Sciatic nerve (tissue), 2 donors: ENCODE measurements at places on chromosomes 16 and 17. TPM values are rescaled to one million over a fixed set of nuclear protein-coding genes. Genes with fewer than 3 reads are reported as not detected.

The FA2H gene
- 52.2 TPM for total RNA-seq

The C16orf46 gene
- 2.3 TPM for total RNA-seq

DNA sequence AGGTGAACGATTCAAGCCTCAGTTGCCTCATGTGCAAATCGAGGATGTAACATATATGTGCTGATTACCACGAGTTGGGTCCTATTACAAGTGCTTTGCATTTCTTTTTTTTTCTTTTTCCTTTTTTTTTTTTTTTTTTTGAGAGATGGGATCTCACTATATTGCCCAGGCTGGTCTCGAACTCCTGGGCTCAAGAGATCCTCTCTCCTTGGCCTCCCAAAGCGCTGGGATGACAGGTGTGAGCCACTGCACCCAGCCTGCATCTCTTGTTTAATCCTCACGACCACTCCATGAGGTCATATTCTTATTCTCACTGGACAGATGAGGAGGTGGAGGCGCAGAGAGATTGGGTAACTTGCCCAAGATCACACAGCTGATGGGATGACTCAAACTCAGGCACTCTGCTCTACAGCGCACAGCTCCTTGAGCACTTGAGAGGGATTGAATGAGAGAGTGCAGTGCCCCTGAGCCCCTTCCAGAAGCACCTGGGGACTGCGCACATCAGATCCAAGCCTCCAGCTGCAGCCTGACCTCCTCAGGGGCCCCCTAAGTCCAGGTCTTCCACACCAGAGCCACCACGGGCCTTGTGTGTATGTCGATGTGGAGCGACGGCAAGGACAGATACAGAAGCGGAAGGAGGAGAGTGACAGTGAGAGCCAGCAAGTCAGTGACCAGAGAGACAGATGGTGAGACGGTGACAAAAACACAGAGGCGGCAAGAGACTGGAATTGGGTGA, 4.9 kb downstream of the STX1B start:
- no peak for DNase-seq

The ZNF319 gene
- total RNA-seq, result 10.0 TPM

DNA sequence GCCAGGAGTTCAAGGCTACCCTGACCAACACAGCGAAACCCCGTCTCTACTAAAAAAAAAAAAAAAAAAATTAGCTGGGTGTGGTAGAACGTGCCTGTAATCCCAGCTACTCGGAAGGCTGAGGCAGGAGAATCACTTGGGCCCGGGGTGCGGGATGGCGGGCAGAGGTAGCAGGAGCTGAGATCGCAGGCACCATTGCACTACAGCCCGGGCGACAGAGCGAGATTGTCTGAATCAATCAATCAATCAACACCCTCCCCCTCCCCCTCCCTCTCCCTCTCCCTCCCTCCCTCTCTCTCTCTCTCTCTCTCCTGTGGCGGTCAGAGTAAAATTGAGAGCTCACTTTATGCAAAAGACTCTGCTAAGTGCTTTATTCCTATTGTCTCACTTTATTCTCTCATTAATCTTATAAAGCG, 1.2 kb downstream of the HSDL1 start:
- DNase-seq, result no peak

DNA sequence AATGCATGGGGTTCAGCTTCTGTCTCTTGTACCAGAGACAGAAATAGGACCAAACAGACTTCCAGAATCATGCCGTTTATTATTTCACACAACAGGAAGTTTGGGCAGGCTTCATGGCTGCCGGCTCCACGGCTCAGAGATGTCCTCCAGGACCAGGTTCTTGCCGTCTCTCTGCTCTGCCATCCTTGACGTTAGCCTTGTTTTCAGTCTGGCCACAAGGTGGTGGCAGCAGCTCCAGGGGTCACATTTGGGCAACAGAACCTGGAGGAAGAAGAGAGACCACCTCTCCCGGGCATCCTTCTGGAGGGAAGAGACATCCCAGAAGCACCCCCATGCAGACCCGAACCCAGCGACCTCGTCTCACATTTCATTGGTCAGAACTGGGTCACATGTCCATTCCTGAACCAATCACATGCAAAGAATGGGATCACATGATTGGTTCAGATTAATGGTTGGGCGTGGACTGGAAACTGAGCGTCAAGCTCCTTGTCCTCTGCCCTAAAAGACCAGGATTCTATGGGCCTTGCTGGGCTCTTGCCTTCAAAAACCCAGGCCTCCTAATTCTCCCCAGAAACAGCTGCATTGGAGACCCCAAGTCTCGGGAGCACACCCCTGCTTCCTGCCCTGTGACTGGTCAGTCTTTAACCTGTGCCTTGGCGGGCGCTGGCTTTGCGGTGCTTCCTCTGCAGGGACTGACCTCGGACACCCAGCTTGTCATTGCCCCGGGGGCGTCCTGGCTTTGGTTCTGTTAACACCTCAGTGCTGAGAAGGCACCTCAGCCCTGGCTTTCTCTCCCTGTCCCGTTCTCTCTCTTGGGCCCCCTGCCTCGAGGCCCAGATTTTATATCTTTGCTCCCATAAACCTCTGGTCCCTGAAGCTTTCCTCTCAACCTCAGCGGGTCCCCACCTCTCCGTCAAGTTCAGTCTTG, 63.3 kb downstream of the IRF8 start:
- no peak for DNase-seq

DNA sequence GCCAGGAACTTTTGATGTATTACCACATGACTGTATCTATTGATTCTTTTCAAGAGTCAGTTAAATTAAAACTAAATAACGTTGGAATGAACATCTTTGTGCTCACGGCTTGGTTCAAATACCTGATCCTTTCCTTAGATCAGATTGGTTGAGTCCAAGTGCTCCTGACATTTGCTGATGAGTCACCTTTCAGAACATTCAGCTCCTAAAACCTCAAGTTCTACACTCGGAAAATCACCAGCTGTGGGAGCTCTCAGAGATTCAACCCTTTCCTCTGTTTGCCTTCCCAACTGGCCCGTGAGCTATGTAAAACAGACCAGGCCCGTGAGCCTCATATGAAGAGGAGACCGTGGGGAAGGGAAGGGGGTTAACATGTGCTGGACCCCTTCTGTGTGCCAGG, 68.1 kb downstream of the RTN4RL1 start:
- no peak for DNase-seq
